ENCODE measurements at places on chromosomes 13 and 19.

GRCh38 chr13:113184568-113185440 lies 23.7 kb downstream of the PCID2 start:
- DNase-seq: no peak

GRCh38 chr13:35514061-35514477 lies 37.6 kb upstream of the MAB21L1 start:
- peak; percentile 73 for DNase-seq

DNA sequence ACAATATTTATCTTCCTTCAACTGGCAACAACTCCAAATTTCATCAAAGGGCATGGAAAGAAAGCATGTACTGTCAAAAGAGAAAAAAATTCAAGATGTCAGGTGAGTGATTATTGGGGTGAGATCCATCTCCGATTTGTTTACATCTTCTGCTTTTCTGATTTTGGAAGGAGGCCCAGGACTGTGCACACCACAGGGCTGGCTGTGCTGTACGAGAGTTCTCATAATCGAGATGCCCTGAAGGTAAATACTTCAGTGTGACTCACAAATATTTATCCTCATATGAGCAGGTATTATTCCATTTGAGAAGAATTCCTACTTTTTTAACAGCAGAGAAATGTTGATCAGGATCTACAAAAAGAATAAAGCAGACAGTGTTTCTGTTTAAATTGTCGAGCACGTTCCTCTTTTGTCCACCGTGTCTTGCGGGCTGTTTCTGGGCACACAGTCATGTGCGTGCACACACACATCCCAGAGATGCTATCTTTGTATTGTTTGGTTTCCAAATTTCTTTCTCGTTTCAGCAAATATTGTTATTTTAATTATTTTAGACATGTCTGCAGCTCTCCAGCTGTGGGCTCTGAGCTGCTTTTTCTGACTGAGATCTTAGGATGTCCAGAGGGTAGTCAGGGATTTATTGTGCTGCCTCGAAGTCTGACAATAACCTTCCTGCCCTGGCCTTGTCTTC lies 103.8 kb downstream of the KL start:
- no peak for DNase-seq

GRCh38 chr19:7986321-7987113 lies 18.9 kb downstream of the ELAVL1 start:
- DNase-seq: no peak

- DNase-seq: no peak
These were observed 5.7 kb downstream of the PGPEP1 start for GRCh38 chr19:18346091-18346490.

GRCh38 chr19:42184401-42184861 lies 33.0 kb downstream of the DEDD2 start:
- DNase-seq: no peak

GRCh38 chr13:114268344-114269280 lies 12.8 kb upstream of the UPF3A start:
- DNase-seq: no peak
